ENCODE measurements at places on chromosomes 11 and 22.

DNA sequence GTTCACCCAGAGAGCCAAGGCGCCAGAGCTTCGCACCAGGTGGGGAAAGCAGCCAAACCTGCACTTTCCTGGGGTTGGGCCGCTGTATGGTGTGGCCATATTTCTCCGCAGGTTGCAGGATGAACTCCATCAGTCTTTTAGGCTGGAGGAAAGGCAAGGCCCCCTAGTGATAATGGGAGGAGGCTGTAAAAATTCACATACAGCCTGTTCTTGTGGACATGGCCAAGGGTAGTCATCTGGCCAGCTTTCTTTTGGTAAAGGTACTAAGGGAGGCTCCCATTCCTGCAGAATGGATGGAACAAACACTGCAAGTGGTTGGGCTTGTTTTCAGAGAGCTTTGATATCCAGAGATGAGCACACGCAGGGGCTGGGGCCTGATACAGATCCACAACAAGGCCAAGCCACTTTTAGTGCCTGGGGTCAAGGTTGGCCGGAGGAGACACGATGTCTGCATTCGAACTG, 29.6 kb downstream of the C22orf31 start:
- H3K27me3 ChIP-seq: peaks cover 18% of the 10 kb centered on the region
- H3K27ac ChIP-seq: no peak overlapping the region
- no peaks in the 10 kb centered on the region for H3K36me3 ChIP-seq

- no peak for DNase-seq
- H3K27ac ChIP-seq: no peak overlapping the region
- H3K36me3 ChIP-seq: no peaks in the 10 kb centered on the region
- no peak overlapping the region for H3K4me3 ChIP-seq
- H3K4me1 ChIP-seq: no peaks in the 10 kb centered on the region
Observed at GRCh38 chr11:27089746-27090145, 49.1 kb downstream of the BBOX1 start.

GRCh38 chr11:121762820-121763219, 310.1 kb upstream of the SORL1-AS1 start:
- DNase-seq: no peak
- no peak overlapping the region for H3K27ac ChIP-seq
- no peak overlapping the region for H3K4me3 ChIP-seq
- H3K27me3 ChIP-seq: no peaks in the 10 kb centered on the region

GRCh38 chr11:13440100-13440855, 22.7 kb downstream of the BTBD10 start:
- no peak overlapping the region for H3K27ac ChIP-seq
- no peak for DNase-seq
- no peaks in the 10 kb centered on the region for H3K27me3 ChIP-seq
- peaks cover 4% of the 10 kb centered on the region for H3K36me3 ChIP-seq
- H3K4me1 ChIP-seq: peaks cover 39% of the 10 kb centered on the region

DNA sequence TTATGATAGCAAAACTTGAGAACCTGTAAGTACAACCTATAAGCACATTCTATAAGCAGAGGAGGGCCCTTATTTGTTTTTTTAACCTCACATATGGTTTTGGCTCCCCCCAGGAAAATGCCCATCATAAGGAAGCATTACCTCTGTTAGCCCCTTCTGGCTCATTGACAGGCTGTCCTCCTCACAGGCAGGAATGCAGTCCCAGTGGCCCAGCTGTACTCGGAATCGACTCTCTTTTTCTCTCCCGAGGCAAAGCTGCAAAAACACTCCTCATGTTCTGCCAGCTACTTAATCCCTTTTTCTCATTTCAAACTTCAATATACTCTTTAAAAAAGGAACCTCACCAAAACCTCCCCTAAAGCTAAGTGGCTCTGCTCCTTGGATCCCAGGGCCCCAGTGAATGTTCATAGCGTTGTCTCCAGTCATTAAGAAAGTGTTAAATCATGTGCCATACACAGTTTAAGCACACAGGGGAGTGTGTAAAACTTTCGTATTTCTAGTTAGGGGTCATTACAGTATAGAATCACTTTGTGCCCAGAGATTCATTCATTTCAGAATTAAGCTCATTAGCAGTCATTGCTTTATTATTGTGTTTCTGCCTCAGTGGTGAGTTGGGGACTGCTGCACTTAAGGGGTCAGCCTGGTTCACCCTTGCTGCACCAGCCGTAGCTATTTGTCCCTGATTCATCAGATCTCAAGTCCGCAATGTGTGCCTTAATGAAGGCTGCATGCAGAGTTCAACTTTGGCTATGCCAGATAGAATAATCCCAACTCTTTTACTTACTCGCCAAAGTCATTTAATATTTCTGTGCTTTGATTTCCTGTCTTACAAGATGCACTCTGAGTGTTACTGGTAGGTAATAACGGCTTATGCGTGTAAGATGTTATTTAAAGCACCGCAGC, 57.6 kb downstream of the JRKL start:
- DNase-seq: no peak
- no peaks in the 10 kb centered on the region for H3K27me3 ChIP-seq
- H3K27ac ChIP-seq: no peak overlapping the region
- no peaks in the 10 kb centered on the region for H3K36me3 ChIP-seq

DNA sequence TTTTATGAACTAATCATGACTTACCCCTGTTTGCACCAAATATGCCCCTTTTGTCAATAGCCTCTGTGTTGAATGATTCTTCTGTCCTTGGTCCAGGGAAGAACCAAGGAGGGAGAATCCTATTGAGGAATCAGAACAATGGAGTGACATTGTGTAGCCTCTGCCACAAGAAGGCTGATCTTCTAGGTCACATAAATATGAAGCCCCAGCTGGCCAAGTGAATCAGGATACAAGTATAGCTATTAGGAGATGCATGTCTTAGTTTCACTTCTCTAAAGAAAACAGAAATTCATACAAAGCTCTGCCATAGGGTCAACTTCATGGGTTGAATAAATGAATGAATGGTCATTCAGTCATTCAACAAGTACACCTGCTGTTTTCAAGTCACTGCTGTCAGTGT, 118.2 kb upstream of the BLID start:
- no peaks in the 10 kb centered on the region for H3K36me3 ChIP-seq
- H3K27ac ChIP-seq: no peak overlapping the region
- H3K27me3 ChIP-seq: peaks cover 2% of the 10 kb centered on the region
- no peaks in the 10 kb centered on the region for H3K4me1 ChIP-seq
- no peak overlapping the region for H3K4me3 ChIP-seq

GRCh38 chr11:111843661-111844060, 27.7 kb downstream of the ALG9 start:
- peaks cover 17% of the 10 kb centered on the region for H3K36me3 ChIP-seq

DNA sequence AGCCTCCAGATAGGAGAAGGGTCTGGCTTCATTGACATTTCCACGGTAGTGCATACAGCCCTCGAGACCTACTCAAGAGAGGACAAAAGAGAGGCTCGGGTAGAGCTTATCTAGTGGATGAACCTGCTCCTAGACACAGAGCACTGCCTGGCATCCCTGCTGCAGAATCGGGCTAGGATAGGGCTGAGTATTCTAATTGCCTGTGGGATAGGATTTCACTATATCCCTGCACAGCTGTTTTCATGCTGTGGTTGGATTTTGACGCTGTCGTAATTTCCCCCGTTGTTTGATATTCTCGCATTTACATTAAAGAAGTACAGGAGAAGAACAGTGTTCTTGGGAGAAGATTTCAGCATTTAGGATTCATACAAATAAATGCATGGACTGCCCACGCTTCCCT, 107.8 kb downstream of the KIRREL3 start:
- peaks cover 6% of the 10 kb centered on the region for H3K27me3 ChIP-seq
- no peaks in the 10 kb centered on the region for H3K4me1 ChIP-seq
- no peak for DNase-seq
- no peak overlapping the region for H3K4me3 ChIP-seq
- no peaks in the 10 kb centered on the region for H3K36me3 ChIP-seq

DNA sequence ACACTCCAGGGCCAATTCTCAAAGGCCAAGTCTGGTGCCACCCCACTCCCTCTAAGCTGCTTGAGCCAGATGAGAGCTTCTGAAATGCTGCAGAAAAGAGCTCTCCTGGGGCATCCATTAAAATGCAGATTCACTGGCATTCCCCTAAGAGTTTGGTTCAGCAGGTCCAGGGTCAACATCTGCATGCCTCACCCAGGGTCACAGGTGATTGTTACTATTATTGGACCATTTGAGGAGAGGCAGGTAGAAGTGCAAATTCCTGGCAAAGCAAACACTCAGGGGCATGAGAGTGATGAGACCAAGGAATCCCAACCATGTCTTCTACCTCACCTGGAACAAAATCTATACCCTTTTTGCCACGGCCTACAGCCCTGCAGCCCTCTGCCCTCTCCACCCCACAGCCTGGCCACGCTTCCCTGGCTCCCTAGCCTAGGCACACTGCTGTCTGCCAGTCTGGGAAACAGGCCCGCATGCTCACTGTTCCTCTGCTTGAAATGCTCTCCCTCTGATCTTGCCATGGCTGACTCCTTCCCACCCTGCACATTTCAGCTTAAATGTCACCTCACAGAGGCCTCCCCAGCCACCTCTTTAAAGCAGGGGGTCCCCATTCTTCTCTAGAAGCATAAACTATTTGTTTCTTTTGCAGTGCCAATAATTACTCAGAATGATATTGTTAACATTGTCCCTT, 4.4 kb upstream of the P2RX6 start:
- H3K27ac ChIP-seq: peak overlapping the region; percentile 61
- peaks cover 5% of the 10 kb centered on the region for H3K36me3 ChIP-seq
- H3K4me1 ChIP-seq: peaks cover 22% of the 10 kb centered on the region
- DNase-seq: no peak
- no peak overlapping the region for H3K4me3 ChIP-seq

GRCh38 chr11:67120881-67121710, 2.0 kb downstream of the KDM2A start:
- H3K4me3 ChIP-seq: peak overlapping the region; percentile 90
- peak overlapping the region; percentile 90 for H3K27ac ChIP-seq
- no peaks in the 10 kb centered on the region for H3K36me3 ChIP-seq
- peaks cover 7% of the 10 kb centered on the region for H3K27me3 ChIP-seq

GRCh38 chr22:41092847-41093411, 537 bp downstream of the EP300 start:
- H3K36me3 ChIP-seq: no peaks in the 10 kb centered on the region
- peak; percentile 13 for DNase-seq
- H3K4me1 ChIP-seq: peaks cover 58% of the 10 kb centered on the region
- peaks cover 10% of the 10 kb centered on the region for H3K27me3 ChIP-seq

- H3K27me3 ChIP-seq: peaks cover 2% of the 10 kb centered on the region
- H3K4me3 ChIP-seq: no peak overlapping the region
- peak overlapping the region; percentile 2 for H3K27ac ChIP-seq
- H3K4me1 ChIP-seq: peaks cover 76% of the 10 kb centered on the region
- DNase-seq: no peak
Observed at GRCh38 chr22:35308480-35309021, 8.9 kb downstream of the TOM1 start.

- no peaks in the 10 kb centered on the region for H3K27me3 ChIP-seq
- no peak overlapping the region for H3K27ac ChIP-seq
- no peak overlapping the region for H3K4me3 ChIP-seq
- no peaks in the 10 kb centered on the region for H3K36me3 ChIP-seq
- no peaks in the 10 kb centered on the region for H3K4me1 ChIP-seq
Observed at GRCh38 chr11:13760115-13760514, 91.6 kb downstream of the FAR1 start.

GRCh38 chr22:44128958-44129618, 51.6 kb upstream of the PARVG start:
- no peak overlapping the region for H3K27ac ChIP-seq
- no peak for DNase-seq
- no peak overlapping the region for H3K4me3 ChIP-seq
- H3K4me1 ChIP-seq: peaks cover 6% of the 10 kb centered on the region
- H3K36me3 ChIP-seq: peaks cover 12% of the 10 kb centered on the region

DNA sequence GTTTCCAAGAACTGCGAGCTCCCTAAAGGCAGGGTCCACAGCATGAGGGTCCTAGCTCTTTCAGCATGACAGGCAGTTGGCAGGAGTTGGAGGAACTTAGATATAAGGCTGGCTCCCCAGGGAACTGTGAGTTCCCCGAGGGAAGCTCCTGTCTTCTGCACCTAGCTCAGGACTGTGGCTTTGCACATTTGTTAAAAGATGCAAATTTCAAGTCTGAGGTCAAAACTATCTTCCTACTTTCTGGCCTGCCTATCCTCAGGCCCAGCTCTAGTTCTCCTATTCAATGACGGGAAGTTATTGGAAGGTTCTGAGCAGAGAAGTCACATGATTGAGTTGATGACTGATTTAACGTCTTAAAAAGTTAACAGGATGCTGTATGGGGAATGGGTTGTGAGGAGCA, 11.7 kb upstream of the UCP3 start:
- peaks cover 24% of the 10 kb centered on the region for H3K36me3 ChIP-seq
- peaks cover 2% of the 10 kb centered on the region for H3K27me3 ChIP-seq
- H3K27ac ChIP-seq: no peak overlapping the region
- peaks cover 28% of the 10 kb centered on the region for H3K4me1 ChIP-seq
- H3K4me3 ChIP-seq: no peak overlapping the region

DNA sequence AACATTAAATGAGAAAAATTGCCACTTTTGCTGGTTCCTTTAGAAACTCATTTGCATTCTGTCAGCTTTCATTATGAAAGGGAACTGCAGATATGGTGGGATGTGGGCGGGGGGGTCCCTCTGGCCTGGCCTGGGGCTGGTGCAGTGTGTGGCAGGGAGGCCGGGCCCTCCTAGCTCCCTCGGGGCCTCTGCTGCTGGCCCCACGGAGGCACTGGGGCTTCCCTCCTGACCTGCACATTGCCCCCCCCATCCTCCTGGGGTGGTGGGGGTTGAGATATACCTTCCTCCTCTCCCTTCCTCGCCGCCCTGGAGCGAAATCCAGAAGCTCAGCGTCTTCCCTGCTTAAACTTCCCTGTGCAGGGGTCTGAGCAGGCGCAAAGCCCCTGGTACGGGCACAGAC, 1005.9 kb downstream of the BRD1 start:
- H3K4me3 ChIP-seq: no peak overlapping the region
- peaks cover 2% of the 10 kb centered on the region for H3K27me3 ChIP-seq
- no peaks in the 10 kb centered on the region for H3K36me3 ChIP-seq
- H3K27ac ChIP-seq: no peak overlapping the region
- no peaks in the 10 kb centered on the region for H3K4me1 ChIP-seq
- DNase-seq: no peak

- no peaks in the 10 kb centered on the region for H3K4me1 ChIP-seq
Observed at GRCh38 chr22:29216011-29216872, 10.5 kb downstream of the EMID1 start.

DNA sequence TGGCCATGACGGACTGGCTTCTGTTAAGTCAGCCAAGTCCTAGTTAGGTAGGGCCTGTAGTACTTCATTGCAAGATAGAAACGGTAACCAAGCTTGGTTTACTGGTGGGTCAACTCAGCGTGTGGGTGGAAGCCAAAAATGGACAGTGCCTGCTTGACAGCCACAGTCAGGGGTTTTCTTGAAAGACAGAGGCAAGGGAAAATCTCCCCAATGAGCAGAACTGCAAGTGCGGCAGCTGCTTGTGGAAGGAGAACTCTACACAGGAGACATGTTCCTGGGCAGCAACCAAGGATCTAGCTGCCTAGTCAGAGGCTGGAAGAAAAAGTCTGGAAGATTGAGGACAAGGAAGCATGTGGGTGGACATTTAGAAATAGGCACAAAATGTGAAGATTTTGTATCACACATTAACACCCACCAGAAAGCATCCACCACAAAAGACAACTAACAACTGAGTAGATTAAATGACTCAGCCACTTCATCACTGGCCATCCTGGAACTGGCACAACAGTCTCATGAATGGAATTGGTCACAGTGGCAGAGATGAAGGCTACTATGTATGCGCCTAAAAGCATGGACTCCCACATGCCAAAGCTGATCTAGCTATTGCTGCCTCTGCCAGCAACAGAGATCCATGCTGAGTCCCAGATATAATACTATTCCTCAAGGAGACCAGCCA, 40.9 kb upstream of the SCUBE2 start:
- no peaks in the 10 kb centered on the region for H3K36me3 ChIP-seq
- H3K4me3 ChIP-seq: no peak overlapping the region
- peaks cover under 1% of the 10 kb centered on the region for H3K4me1 ChIP-seq

Measured in immature natural killer cell (primary cell).